Lung (tissue), 17 donors: ENCODE measurements at places on chromosomes 7 and 10. TPM values are rescaled to one million over a fixed set of nuclear protein-coding genes. Genes with fewer than 3 reads are reported as not detected.

- H3K4me1 ChIP-seq, result peaks cover 6% of the 10 kb centered on the region
- H3K27ac ChIP-seq, result no peak overlapping the region
- H3K36me3 ChIP-seq, result no peaks in the 10 kb centered on the region
- H3K4me3 ChIP-seq, result no peak overlapping the region
Observed at GRCh38 chr10:96370584-96371157, 11.9 kb upstream of the OPALIN start.

GRCh38 chr10:130053561-130053960 is 57.1 kb downstream of the C10orf143 start:
- no peaks in the 10 kb centered on the region for H3K36me3 ChIP-seq
- no peak overlapping the region for H3K4me3 ChIP-seq
- no peak for DNase-seq
- H3K27me3 ChIP-seq, result no peaks in the 10 kb centered on the region
- H3K27ac ChIP-seq, result no peak overlapping the region

DNA sequence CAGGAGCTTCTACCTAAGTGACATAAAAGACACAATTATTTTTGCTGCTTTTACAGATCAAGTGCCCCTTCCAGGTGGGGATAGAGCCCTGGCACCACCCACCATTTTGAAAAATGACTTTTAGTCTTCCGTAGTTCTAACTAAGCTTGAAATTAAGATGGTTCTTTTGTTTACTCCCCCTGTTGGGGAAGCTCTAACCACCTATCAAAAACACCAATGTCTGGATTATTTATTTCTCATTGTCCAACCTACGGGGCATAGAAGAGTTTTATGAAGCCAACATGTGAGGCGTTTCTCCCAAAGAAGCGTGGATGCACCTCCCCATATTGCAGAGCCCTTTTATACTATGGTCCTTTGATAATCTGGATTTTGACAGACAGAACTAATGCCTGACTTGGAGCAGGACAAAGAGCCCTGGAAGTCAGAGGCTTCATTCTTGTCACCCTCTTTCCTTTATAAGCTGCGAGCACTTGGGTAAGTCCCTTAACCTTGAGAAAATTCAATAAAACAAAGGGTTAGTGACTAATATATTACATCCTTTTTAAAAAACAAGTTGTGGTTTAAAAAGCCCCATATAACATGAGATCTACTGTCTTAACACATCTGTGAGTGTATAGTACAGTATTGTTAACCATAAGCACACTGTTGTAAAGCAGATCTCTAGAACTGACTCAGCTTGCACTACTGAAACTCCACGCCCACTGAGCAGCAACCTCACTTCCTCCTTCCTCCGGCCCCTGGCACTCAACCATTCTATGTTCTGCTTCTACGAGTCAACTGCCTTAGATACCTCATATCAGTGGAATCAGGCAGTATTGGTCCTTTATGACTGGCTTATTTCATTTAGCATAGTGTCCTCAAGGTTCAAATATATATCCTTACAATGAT is 67.5 kb downstream of the ATXN7L1 start:
- H3K36me3 ChIP-seq, result no peaks in the 10 kb centered on the region
- H3K27ac ChIP-seq, result no peak overlapping the region
- no peaks in the 10 kb centered on the region for H3K4me1 ChIP-seq
- no peak for DNase-seq

DNA sequence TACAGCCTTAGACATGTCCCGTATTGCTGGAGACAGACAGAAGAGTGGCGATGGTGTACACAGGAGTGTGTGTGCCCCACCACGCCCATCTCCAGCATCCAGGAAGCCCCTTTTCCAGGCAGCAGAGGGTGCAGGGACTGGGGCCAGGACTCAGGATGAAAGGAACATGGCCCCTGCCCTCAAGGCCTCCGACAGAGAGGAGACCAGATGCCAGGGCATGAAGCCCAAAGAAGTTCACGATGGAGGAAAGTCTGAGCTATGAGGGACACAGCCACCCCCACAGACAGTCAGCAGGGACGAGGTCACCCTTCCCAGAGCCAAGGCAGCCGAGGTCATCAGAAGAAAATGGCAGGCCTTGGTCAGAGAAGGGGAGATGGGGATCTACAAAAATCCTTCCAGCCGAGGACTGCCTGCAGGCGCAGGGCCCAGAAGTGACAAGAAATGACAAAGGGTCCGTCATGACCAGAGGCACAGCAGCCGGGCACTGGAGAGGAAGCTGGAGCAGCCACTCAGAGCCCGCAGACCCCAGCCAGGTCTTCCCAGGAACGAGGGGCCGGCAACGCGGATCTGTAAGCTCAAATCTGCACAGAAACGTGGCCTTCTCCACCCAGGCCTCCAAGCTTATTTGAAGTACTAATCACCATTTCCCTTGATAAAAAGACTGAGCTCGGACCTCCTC is 78.7 kb upstream of the PPP2R2D start:
- no peaks in the 10 kb centered on the region for H3K36me3 ChIP-seq
- no peaks in the 10 kb centered on the region for H3K4me1 ChIP-seq
- no peak for DNase-seq
- H3K4me3 ChIP-seq, result no peak overlapping the region
- peaks cover 28% of the 10 kb centered on the region for H3K27me3 ChIP-seq

GRCh38 chr10:28715246-28715645 is 37.9 kb downstream of the BAMBI start:
- no peak overlapping the region for H3K4me3 ChIP-seq
- H3K36me3 ChIP-seq, result no peaks in the 10 kb centered on the region
- H3K4me1 ChIP-seq, result no peaks in the 10 kb centered on the region
- no peak overlapping the region for H3K27ac ChIP-seq

- H3K4me1 ChIP-seq, result no peaks in the 10 kb centered on the region
- no peak for DNase-seq
- no peak overlapping the region for H3K27ac ChIP-seq
Observed at GRCh38 chr10:103334567-103334966, 16.4 kb downstream of the PCGF6 start.

Gene PLCE1
- polyA plus RNA-seq, result 1.5 TPM

Gene ACSM6
- not detected for polyA plus RNA-seq

Gene CCAR1
- polyA plus RNA-seq, result 18.6 TPM
